Aortic smooth muscle cell (primary cell): ENCODE measurements at places on chromosomes 5 and 9. TPM values are rescaled to one million over a fixed set of nuclear protein-coding genes. Genes with fewer than 3 reads are reported as not detected.

Gene QRFP
- not detected in 2 replicates for total RNA-seq

Gene C1QTNF2
- 3.0 and 3.9 TPM in 2 replicates for total RNA-seq

Gene FGF1
- 8.5 and 12.6 TPM in 2 replicates for total RNA-seq

Gene NAIP
- 2.5 and 5.8 TPM in 2 replicates for total RNA-seq

Gene DRD1
- total RNA-seq = 0.12 and 0.53 TPM in 2 replicates
